ENCODE measurements at places on chromosomes 6 and 20.

- no peak for DNase-seq
Measured at GRCh38 chr6:90274451-90275030, 22.1 kb downstream of the BACH2 start.

DNA sequence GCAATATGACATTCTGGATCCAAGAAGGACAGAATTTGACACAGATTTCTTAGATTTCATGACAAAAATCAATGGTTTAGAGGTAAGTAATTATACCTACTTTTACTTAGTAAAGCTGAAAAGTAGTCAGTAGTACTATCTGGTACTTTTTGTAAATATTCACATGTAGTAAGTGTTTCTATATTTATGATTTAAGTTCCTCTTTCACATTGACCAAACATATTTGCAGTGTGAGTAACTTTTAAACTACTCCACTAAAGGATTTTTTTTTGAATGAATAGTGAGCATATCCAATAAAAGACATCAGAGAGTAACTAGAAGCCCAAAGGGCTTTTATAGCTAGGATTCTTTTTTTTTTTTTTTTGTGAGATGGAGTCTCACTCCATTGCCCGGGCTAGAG, 60.8 kb downstream of the DNAH8 start:
- DNase-seq: no peak

- DNase-seq: peak; percentile 50
Measured at GRCh38 chr6:112163295-112164257, 76.2 kb downstream of the FAM229B start.

DNA sequence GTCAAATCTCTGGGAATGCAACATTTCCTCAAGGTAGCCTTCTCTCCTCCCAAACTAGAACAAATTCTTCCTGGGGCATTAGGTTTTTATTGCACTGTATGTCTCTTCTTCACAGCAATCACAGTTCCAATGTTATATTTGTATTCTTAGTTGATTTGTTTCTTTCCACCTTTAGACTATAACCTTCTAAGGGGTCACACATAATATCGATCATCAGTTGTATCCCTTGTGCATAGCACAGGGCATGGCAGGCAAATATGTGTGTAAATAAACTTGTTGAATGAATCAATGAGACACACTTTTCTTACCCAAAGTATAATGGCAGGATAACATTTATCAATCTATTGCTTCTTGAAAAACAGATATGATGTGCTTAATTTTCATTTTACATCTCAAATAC, 81.0 kb downstream of the ATG5 start:
- no peak for DNase-seq

DNA sequence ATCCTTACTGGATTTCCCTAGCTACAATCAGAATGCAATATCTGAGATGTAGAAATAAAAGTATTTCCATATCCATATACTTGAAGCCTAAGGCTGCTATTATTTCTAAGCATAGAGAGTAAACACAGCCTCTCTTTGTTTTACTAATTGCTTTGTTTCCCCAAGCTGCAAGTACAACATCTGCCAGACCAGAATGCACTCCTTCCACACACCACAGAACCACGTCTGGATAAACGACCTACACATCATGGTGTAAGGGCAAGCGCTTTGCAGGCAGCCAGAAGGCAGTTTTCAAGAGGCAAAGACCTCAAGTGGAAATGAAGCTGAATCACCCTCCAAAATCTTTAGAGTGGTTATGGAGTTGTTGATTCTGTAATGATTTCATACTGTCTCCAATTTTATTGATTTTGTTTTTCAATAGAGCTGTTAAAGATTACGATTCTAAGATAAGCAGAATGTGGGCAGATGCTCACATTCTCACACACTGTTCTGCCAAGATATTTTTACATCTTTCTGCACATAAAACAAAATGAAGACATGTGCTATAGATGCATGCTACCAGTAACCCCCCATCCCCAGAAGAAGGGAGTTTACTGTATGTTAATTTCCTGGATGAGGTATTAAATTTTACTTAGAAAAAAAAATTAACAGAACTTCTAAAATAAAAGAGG, 88.8 kb downstream of the THEMIS start:
- DNase-seq: no peak

GRCh38 chr6:54262499-54262898, 45.7 kb upstream of the TINAG start:
- no peak for DNase-seq

DNA sequence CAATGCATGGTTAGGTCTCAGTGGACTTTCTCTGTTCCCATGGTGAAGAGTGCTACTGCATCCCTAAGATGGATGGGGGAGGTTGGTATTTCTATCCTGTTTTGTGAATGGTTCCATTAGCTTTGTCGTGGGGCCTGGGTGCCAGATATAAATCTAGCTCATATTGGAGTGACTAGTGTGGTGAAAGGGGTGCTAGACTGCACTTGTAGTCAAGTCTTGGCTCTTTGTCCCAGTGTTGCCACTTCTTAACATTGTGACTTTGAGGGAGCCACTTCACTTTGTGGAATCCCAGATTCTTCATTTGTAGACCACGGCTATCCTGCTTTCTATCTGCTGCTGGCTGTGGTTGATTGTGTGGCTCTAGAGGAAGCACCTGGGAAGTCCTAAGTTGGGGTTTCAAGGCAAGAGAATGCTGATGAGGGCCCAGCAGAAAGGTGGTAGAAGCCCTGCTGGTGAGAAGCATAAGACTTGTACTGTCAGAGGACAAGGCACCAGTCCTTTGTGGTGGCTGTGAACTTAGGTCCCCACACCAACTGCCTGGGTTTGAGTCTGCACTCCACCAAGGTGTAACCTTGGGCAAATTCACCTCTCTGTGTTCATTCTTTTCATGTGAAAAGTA, 44.1 kb downstream of the VAPB start:
- no peak for DNase-seq

All from cardiac muscle cell (in vitro differentiated cells and primary cell).